ENCODE measurements at places on chromosomes 1 and 21.

DNA sequence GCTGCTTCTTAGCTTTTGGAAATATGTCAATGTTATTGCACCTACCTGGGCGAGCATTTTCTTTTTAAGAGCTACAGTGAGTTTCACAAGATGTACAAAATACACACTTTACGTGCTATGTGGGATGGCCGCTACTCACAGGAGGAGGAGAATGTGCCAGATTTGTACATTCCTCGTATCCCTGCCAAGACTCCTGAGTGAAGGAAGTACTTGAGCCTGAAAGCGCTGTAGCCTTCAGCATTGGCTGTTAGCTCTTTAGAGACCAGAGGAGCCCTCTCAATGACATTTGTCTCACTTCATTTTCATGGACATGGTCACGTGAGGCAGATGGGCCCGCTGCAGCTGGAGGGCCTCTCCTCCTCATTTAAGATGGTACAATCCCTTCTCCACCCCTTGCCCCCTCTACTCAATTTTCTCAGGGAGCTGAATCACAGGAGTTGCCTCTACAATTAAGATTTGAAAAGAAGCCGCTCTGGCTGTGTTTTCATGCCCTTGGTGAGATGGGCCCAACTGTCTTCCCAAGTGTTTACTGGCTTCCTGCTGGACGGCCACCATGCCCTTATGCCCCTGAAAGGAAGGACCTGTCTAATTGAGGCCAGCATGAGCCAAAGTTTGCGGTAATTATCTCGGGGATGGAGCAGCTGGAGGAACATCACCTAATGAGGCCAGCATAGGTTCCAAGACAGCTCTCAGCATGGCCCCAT lies 442.6 kb downstream of the PRDM2 start:
- no peak for DNase-seq

DNA sequence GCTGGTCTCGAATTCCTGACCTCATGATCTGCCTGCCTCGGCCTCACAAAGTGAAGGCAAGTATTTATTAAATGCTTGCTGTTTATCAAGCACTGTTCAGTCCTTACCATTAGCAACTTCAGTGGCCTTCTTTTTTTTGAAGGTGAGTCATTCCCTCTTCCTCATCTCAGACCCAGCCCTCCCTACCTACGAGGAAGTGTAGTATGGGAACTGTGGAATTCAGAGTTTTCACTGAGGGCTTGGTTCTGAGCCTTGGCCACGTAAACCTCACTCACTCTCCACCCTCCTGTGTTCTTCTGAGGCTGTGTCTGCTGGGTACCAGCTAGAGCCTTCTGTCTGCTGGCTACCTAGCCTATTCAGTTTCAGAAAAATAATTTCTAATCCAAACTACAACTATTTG lies 218.3 kb upstream of the SGIP1 start:
- no peak for DNase-seq

GRCh38 chr1:53600561-53600960 lies 138.4 kb downstream of the GLIS1 start:
- no peak for DNase-seq

- DNase-seq, result no peak
Measured at GRCh38 chr1:185632659-185633423, 101.3 kb upstream of the HMCN1 start.

DNA sequence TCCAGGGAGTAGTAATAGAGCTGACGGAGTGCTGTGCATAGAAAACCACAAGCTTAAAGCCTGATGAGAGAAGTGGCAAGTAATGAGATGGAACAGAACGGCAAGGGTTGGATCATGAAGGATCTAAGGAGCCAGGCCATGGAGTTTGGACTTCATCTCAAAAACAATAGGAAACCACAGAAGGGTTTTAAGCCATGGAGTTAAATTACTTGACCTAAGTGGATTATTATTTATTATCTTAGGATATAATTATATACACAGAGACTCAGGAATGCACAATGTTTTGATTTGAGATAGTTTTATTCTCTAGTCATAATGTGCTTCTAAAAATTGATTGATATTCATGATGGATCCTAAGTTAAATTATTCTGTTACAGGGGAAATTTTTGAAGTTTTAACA lies 242.4 kb downstream of the PLPP3 start:
- no peak for DNase-seq

DNA sequence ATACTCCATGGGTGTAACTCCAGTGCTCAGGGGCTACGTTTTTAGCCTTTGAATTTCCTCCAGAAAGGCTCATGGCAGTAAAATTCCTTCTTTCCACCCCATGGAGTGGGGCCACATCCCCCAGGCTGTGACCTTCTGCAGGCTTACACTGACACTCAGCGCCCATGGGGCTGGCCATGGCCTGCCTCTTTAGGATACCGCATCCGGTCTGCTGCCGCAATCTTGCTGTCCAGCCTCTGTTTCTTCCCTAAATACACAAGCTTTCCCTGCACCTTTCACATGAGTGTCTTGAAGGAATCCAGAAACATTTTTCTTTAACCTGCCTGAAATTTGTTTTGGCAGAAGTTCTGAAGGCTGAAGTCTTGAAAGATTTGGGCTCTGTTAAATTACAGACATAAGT lies 170.5 kb downstream of the NTMT2 start:
- DNase-seq, result no peak

- no peak for DNase-seq
Measured at GRCh38 chr1:180183426-180183825, 28.8 kb downstream of the QSOX1 start.

DNA sequence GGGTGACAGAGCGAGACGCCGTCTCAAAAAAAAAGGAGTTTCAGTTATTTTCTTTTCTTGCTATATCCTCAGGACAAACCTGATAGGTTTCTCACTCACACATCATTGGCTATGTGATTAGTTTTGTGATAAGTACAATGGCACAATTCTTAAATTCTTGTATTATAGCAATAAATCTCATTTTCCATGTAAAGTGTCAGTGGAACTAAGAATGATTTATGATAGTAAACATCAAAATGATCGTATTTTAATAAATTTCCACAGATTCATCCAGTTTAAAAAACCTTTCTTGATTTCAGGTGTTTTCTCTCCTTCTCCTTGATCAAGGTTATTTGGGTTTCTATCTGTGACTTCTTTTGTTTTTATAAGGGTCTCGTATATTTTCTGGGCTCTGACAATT lies 3.5 kb downstream of the DNAJC28 start:
- no peak for DNase-seq

DNA sequence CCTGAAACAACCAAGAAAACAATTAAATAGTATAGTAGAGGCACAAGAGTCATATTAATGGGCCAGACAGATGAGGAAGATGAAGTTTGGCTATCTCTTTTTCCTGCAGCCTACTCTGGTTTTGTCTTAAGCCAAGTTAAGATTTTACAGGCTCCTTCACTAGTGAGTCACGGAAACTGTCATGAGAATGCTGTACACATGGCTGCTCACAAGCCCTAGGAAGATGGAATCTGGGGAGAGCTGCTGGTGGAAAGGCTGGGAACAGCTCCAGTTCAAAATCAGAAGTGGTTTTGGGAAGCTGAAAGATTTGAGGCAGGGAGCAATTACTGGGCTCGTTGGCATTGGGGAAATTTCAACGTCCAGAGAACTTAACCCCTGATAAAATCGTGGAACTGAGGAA lies 46.4 kb upstream of the S1PR1 start:
- DNase-seq, result no peak

GRCh38 chr1:7313081-7313546 lies 458.0 kb upstream of the VAMP3 start:
- no peak for DNase-seq

DNA sequence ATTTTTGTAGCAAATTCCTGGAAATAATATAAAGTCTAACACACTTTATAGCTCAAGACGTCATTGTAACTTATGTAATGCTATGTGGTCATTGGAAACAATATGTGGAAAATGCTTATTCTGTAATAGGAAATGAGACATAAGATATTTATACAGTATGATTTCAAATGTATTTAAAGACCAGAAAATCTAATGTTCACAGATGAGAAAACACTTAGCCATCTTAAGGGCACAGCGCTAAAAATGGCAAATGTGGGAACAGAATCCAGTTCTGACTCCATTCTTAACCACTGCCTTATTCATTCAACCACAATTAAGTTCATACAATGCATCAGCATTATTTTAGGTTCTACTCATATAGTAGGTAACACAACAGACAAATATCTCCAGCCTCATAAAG lies 12.5 kb downstream of the CSDE1 start:
- no peak for DNase-seq

GRCh38 chr1:194787001-194787400 lies 1600.6 kb upstream of the B3GALT2 start:
- DNase-seq, result no peak

GRCh38 chr1:69947837-69948236 lies 257.5 kb downstream of the LRRC40 start:
- DNase-seq, result no peak

GRCh38 chr1:204453141-204453772 lies 41.3 kb downstream of the PIK3C2B start:
- DNase-seq, result peak; percentile 49

DNA sequence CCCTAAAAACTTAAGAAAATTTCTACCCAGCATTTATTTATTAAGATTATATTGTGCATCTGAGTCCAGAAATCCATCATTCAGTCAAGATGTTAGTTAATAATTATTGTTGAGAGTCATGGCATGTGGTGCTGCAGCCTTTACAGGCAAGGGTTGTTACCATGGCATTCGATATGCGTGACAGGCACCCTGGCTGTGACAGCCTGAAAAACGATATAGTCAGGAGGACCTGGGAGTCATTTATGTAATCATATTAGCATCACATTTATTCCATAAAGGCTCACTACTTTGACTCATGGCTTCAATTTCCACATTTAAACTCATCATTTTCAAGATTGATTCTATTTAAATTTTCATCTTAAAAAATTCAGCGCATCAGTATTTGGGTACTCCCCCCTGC lies 68.0 kb downstream of the CACHD1 start:
- DNase-seq, result no peak

GRCh38 chr1:30768830-30769718 lies 11.5 kb upstream of the LAPTM5 start:
- no peak for DNase-seq

- no peak for DNase-seq
Measured at GRCh38 chr21:38820471-38821239, 14.9 kb downstream of the ETS2 start.

- DNase-seq, result no peak
Measured at GRCh38 chr1:1920608-1921458, 1.8 kb upstream of the TMEM52 start.
